Fibroblast of skin of right quadriceps (primary cell): ENCODE measurements at places on chromosomes 7 and 10.

DNA sequence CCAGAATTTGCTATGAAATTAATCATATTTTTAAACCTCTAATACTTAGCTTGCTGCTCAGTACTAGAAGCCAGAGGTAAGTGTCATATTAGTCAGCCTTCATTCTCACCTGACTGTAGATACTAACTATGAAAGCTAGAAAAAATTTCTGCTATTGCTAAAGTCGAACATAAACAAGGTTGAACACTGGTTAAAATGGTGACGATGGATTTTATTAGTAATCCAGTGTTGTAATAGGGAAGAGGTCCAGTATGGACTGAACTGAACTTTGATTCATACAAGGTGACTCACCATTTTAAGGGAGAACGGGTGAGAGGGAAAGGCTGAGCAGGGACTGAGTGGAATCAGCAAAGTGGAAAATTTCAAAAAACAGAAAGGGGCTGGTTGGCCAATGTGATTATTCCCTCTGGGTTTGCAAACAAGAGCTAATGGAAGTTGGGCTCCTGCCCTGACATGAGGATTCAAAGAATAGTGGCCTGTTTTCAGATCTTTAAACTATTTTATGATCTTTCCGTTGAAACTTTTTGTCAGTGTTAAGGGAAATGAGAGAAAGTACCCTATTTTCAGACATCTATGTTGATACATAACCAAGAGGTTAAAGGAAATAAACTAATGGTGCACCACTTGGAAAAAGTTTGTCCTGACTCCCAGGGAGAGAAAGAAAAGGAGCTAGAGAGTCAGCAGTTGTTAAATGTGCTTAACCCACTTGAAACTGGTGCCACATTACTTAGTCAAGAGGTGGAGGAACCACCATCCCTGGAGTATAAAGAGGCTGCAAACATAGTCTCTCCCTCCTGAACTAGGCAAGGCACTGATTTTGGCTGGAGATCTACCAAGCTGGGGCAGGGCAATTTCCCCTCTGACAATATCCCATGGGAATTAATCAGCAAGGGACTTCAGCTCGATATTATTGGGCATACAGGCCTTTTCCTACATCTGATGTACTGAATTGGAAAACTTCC is 15.3 kb upstream of the AKR1C1 start:
- DNase-seq = peak; percentile 84

DNA sequence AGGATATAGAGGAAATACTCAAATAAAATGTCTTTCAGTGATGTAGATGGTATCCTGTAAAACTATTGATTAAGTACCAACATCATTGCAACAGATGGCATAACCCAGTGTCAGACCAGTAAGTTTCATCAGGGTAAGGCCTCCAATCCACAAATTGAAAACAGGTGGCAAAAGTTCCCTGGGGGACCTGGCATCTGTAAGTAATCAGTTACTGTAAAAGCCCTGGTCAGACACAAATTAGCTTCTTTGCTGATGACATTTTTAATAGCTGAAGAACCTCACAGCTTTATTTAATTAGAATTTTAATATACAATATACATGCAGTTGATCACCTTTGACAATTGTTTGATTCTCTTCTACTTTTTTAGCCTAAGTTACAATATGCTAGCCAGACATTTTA is 152.5 kb downstream of the PLXDC2 start:
- DNase-seq = peak; percentile 42

DNA sequence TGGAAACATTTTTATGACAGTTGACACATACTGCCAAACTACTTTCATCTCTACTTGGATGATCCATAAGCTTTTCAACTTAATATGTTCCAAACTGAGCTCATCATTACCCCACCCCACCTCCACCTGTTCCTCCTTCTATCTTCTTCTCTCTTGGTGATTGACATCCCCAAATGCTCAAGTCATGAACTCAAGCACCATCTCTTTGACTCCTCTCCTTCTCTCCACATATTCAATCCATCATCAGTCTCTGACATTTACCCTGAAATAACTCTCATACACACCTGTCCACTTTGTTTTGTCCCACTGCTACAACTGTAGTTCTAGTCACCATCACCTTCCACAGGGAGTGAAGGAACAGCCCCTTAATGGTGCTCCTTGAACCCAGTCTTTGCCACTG is 43.3 kb downstream of the SGCE start:
- no peak for DNase-seq

- DNase-seq = peak; percentile 71
Observed at GRCh38 chr7:67913604-67914003, 917.0 kb downstream of the TYW1 start.

DNA sequence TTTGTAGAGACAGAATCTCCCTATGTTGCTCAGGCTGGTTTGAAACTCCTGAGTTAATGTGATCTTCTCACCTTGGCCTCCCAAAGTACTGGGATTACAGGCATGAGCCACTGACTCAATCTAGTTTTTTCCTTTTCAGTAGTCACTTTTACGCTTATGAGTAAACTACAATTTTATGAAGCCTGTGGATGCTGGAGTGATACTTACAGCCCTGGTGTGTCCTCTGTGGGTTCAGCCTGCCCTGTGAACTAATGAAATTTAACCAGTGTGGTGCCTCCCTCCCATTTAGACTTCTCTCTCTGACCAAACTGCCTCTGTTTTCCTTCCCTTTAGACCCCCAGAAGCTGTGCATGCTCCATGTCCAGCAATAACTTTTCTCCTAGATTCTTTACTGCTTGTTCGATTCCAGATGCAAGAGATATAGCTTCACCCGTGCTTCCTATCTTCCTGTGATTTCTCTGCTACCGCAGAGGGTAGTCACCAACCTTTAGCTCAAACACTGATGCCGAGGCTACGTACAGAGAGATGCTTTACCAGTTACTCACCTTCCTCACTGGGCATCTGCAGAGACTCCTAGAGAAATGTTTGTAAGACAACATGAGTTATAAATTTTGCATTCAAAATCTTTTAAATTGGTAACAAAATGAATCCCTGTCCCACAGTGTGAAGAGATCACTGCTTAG is 90.8 kb downstream of the KIAA1217 start:
- DNase-seq = peak; percentile 86

DNA sequence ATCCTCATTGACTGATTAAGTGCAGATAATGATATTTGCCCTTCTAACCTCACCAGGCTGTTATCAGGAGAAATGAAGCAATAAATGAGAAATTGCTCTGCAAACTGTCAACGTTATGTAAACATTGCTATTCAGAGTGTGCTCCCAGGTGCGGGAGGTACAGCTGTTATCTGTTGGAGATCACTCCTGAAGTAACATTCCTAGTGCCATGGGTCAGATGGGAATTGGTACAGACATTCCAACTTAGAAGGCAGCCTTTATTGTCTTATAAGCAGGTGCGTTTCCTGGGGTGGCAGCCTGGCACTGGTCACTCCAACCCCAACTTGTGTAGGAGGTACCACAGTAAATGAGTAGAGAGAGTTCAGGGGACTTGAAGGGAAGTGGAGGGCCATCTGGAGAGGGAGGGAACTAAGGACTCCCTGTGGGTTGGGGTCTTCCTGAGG is 36.8 kb downstream of the HK1 start:
- no peak for DNase-seq

GRCh38 chr7:37833107-37833817 is 15.1 kb upstream of the NME8 start:
- DNase-seq = peak; percentile 39

GRCh38 chr10:30133198-30133597 is 73.8 kb upstream of the JCAD start:
- no peak for DNase-seq

DNA sequence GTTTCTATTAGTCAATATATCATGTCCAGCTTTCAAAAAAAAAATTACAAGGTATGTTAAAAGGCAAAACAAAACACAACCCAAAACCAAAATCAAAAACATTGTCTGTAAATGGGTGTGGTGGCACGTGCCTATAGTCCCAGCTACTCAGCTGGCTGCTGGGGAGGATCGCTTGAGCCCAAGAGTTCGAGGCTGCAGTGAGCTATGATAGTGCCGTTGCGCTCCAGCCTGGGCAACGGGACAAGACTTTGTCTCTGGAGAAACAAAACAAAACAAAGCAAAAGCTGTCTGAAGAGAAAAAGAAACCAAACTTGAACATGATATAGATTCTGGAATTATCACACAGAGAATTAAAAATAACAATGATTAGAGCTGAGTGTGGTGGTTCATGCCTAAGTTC is 10.3 kb upstream of the CPA5 start:
- DNase-seq = no peak

DNA sequence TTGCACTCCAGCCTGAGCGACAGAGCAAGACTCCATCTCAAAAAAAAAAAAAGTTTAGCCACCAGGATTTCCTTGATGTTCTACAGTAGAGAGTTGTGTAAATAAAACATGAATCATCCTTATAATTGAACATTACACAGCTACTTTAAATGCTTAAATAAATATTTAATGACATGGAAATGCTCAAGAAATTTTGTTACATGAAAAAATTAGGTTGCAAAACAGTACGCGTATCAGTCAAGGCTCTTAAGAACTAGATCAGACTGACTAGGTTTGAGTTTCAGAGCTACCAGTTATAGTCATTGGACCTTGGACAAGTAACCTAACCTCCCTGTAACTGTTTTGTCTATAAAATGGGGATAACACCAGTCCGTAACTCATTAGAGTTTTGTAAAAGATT is 38.7 kb upstream of the GSAP start:
- DNase-seq = no peak

- DNase-seq = peak; percentile 22
Observed at GRCh38 chr7:147570390-147570789, 1020.2 kb upstream of the C7orf33 start.

- no peak for DNase-seq
Observed at GRCh38 chr7:25714013-25714412, 438.0 kb upstream of the NFE2L3 start.

DNA sequence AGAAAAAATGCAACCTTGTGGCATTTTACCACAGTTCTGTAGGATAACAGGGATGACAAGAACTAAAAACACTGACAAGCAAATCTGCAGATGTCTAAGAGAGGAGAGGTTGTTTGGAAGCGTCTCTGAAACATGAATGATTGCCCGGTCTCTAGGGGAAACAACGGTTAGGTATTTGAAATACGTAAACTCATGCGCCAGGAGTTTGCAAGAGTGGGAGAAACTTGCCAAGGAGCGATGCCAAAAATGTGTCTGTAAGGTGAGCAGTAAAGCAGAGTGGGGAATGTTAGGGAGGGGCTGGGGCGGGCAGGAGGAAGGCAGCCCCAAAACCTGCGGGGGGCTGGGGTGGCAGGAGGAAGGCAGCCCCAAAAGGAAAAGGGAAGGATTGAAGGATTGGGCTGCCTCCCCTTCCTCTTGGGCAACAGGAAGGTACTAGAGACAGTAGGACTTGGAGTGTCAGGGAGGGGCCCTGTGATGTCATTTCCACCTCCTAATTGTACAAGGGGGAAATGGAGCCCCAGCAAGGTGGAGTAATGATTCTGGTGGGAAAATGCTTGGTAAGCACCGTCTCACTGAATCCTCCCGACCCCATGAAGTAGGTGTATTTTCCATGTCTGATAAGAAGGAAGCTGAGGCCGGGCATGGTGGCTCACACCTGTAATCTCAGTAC is 33.2 kb upstream of the PLEKHA1 start:
- peak; percentile 39 for DNase-seq

DNA sequence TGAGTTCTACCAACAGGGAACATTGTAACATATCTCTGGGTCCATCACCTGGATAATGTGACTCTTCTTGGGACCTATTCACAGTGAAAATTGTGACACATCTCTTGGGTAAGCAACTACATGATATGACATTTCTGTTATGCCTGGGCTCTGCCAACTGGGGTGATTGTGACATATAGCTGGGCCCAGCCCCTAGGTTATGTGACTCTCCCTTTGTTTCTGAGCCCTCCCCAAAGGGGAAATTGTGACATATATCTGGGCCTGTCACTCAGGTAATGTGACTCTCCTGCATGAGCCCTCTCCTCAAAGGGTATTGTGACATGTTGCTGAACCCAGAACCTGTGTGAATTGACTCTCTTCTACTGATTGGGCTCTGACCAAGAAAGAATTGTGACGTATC is 22.4 kb upstream of the ZNF107 start:
- DNase-seq = no peak

DNA sequence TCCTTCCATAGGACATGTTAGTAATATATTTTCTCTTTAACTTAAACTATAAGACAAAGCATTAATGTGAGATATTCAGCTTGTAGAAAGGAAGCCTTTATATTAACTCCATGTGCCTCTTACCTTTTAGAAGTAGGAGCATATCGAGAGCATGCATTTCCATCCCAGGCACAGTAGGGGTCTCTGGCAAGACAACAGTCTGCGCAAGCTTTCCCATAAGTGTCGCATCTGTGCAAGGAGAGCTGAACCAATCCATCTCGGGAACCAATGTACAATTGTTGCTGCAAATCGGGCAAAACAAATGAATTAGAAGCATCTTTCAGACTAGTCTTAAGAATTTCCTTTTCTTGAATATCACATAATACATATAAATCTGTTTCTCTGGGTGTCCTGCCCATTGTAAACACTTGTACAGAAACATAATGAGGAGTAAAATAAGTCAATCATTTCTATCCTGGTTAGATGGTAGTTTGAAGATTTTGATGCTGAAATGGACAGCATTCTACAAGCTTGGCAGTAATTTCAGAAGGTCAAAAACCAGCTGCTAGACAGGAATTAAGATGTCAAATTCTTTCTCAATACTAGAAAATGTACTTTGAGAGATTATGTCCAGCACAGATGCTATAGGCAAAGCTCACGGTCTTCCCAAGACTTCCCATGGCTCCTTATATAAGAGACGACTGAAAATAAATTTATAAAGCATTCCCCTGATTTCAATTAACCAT is 171.8 kb downstream of the SEMA3D start:
- no peak for DNase-seq

DNA sequence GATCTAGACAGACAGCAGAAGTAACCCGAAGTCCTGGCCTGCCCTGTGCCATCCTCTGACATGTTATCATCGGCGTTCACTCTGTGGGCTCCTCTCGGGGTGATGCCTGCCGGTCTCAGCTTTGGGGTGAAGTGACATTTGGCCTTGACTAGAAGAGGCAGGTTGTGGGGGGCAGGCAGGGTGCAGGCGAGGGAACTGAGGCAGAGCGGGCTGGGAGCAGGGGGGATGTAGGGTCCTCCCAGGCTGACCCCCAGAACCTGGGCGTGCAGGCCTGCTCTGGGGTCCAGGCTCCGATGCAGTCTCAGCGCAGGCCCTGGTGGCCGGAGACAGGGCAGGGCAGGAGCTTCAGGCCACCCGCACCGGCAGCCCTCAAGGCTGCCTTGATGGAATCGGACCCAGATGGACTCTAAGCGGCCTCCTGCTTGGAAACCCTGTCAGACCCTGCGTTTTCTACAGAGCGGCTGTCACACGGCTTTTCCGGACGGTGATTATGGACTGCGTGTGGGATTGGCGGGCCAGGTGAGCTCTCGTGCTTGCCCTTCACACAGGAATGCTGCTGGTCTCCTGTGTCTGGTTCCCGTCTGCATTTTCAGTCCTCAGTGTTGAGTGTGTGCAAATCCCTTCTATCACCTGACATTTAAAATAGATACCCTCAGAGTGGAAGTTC is 842 bp upstream of the JAKMIP3 start:
- DNase-seq = no peak

- DNase-seq = no peak
Observed at GRCh38 chr10:2777666-2778355, 289.5 kb upstream of the PFKP start.

- no peak for DNase-seq
Observed at GRCh38 chr10:69682955-69683474, 53.0 kb downstream of the FAM241B start.

GRCh38 chr10:13834581-13835286 is 248.0 kb downstream of the PRPF18 start:
- DNase-seq = peak; percentile 45

- peak; percentile 80 for DNase-seq
Observed at GRCh38 chr10:78442836-78443550, 409.3 kb downstream of the RPS24 start.

- DNase-seq = peak; percentile 72
Observed at GRCh38 chr10:103820101-103821062, 35.0 kb downstream of the SH3PXD2A start.
